Stimulated activated CD8-positive, alpha-beta memory T cell treated with anti-CD3 and anti-CD28 coated beads, Interleukin-7, amount 100 ng/mL, for 48 hours (primary cell): ENCODE measurements at places on chromosomes 5 and 9.
A peak's percentile ranks its signal among the peaks of the same experiment; 100 is the strongest.

DNA sequence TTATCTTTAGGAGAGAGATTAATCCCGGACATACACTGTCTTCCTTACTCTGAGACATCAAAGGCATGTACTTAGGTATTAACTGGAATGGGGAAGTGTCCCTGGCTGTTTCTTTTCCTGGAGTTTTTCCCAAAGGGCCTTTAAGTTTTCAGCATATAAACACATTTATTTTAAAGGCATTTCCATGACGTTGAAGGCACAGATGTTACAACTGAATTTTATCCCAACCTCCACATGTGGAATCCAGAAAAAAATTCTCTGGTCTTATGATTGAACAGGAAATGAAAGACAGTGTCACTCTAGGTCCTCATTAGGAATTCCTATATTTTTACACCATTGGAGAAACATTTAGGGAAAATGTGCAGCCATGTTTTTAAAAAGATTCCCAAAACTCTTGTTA, 41.6 kb upstream of the SHOC1 start:
- DNase-seq: no peak

DNA sequence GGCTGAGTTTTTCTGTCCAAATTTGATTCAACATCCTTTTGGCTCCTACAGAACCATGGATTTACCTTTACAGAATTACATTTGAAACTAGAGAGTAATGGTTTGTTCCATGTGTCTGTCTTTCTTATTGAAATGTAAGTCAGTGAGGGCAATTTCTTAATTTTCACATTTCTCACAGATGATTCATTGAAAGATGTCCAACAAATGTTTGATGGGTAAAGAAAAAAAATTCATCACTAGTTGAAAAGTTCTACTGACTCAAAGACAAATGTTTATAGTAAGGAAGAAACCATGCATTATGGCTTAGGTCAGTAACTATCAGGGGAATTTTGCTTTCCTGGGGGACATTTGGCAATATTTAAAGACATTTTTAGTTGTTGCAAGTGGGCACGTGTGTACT, 131.6 kb upstream of the TRPM3 start:
- no peak for DNase-seq

GRCh38 chr9:83238871-83239640, 176.1 kb upstream of the RASEF start:
- DNase-seq: no peak

- no peak for DNase-seq
Measured at GRCh38 chr9:33166231-33167083, 679 bp downstream of the B4GALT1 start.

GRCh38 chr9:120776788-120777187, 16.4 kb downstream of the FBXW2 start:
- DNase-seq: no peak

DNA sequence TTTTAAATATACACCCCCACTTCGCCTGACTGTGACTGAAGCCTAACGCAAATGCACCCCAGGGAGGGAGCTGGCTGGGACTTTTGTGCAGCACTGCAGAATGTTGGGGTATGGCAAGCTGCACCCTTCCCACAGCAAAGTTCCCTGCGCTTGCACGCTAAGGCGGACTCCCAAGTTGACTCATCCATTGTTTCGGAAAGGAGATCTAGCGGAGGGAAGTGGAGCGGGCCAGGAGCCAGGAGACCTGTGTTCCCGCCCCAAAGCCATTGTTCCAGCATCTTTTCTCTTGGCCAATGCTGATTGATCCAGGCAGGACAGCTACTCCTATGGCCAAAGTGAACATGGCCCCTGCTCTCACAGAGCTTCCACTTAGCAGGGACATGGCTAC, 202.9 kb downstream of the AOPEP start:
- DNase-seq: no peak

GRCh38 chr9:108078811-108079210, 589.2 kb upstream of the KLF4 start:
- DNase-seq: no peak

DNA sequence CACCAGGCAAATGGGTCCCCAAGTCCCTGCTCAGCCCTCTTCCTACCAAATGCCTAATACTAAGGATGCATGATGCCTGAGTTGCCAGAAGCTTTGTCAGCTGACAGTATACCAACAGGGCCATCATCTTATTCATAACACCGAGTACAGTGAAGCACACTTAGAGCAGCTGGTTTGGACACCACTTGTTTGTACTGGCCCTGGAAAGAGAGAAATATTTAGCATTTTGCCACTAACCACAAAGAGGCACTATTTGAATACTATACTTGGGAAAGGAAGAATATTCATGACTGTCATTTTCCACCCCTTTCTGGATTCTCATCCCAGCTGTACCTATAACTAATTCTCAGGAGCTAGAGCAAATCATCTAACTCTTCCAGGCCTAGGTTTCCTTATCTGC, 364.4 kb upstream of the KIF2A start:
- no peak for DNase-seq

GRCh38 chr5:136686192-136686872, 321.0 kb upstream of the TRPC7 start:
- no peak for DNase-seq

DNA sequence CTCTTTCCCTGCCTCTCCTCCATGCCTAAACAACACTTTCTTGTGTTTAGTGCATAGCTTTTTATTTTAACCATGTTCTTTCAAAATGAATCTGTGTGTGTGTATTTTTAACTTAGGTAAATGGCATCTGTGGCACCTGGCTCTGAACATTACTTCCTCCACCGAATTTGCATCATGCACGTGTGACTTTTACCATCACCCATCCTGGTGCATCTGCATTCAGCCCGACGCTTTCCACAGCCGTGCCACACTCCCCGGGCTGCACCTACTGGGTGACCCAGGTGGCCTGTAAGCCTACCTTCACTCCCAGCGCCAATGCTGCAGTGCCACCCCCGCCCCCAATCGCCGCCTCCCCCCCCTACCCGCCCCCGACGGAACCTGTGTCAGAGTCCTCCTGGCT, 12.7 kb upstream of the FCN1 start:
- DNase-seq: no peak

- peak; percentile 29 for DNase-seq
Measured at GRCh38 chr9:33748633-33749304, 46.6 kb upstream of the PRSS3 start.

- no peak for DNase-seq
Measured at GRCh38 chr5:31364881-31365636, 166.8 kb downstream of the DROSHA start.

- DNase-seq: no peak
Measured at GRCh38 chr9:132384376-132384775, 22.3 kb downstream of the TTF1 start.

DNA sequence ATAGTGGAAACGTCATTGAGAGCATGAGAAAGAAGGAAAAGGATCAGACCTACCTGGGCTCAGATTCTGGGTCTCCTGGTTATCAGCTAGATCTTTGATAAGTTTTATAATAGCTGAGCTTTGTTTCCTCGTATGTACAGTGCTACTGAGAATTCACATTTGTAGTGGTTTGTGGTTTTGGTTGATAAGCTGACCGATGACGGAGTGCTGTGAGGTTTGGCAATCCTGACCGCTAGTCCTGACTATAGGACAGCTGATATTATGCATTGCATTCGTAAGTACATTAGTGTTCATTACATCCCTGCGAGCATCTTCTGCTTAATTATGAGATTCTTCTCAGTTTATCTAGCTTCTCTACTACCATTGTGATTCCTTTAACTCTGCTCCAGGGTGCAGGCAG, 190.7 kb upstream of the SLC27A6 start:
- DNase-seq: no peak

DNA sequence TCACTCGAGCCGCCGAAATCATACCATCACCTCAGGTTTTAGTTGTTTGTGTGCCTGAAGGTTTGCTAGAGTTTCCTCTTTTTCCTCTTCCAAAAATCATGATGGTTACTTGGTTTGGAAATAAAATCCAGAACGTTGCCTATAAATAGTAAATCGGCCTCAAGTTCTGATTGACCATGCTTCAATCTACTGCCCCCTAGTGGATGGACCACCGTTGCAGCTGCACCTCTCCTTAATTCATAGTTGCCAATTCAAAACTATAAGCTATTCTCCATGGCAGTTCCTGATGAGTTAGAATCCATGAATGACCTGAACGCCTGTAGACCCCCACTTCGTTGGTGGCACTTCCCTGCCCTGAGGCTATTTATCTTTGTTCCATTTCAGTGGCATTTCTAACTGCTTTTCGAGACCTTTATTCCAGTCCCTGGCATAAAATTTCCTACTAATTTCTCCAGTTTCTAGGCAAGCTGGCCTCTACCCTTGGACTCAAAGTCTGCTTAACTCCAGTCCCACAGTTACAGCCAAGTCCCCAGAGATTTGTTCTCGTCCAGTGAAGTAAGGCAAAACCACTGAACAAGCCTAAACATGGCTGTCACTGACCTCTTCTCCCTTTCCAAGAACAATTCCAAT, 422.6 kb downstream of the EFNA5 start:
- DNase-seq: peak; percentile 11

DNA sequence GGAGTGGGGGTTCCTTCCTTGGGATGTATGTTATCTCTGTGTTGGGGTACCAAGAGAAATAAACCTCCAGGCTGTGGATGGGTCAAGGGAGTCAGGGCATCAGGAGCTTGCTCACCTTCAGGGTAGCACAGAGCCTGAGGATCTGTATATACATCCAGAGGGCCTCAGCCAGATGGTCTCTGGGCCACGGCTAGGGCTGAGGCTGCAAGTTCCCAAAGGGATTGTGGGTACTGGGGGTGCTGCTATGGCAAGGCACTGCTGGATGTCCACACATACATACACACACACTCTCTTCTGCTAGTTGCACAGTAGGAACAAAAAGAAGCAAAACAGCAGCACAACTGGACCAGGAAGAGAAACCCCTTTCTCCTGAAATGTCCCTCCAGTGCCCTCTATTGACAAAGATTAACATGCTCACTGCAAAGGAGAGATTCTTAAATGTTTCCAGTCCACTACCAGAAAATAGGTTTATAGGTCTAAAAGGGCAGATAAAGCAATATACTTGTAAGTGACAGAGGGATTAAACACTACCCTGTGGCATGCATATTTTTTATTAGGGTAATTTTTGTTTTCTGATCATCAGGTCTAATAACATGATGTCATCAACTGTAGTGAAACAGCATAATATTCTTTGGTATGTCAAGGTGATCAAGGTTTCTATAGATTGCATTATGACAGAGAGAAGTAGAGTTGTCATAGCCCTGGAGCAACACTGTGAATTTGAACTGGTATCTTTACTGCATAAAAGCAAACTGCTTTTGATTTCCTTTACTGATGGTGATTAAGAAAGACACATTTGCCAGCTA, 56.3 kb upstream of the KCNN2 start:
- DNase-seq: no peak

- DNase-seq: no peak
Measured at GRCh38 chr5:57745700-57746651, 263.4 kb upstream of the ACTBL2 start.

DNA sequence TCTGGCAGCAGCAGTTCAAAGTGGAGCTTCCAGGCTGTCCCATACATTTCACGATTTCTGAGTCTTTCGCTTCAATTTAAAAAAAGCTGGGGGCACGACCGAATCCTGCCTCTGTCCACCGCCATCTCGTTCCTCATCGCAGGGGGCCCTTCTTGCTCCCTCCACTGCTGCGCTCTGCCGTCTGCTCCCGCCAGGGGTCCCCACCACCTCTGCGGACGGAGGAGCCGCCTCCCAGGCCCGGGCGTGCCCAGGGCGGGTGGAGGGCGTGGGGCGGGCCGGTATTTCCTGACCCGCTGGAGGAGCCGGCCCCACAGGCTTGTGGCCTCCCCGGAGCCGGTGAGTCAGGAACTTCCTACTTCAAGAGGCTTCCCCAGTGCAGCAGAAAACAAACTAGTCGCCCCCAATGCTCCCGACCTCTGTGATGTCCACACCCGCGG, 50.4 kb downstream of the USP20 start:
- DNase-seq: peak; percentile 94

- no peak for DNase-seq
Measured at GRCh38 chr9:113526841-113527240, 63.3 kb downstream of the RGS3 start.

- DNase-seq: no peak
Measured at GRCh38 chr9:16718952-16719351, 151.5 kb downstream of the BNC2 start.
